ENCODE measurements at places on chromosomes 12 and 14.

GRCh38 chr12:113533842-113534375 is 62.2 kb upstream of the LHX5 start:
- DNase-seq, result no peak

- no peak for DNase-seq
Observed at GRCh38 chr12:12482150-12482761, 80.4 kb downstream of the DUSP16 start.

DNA sequence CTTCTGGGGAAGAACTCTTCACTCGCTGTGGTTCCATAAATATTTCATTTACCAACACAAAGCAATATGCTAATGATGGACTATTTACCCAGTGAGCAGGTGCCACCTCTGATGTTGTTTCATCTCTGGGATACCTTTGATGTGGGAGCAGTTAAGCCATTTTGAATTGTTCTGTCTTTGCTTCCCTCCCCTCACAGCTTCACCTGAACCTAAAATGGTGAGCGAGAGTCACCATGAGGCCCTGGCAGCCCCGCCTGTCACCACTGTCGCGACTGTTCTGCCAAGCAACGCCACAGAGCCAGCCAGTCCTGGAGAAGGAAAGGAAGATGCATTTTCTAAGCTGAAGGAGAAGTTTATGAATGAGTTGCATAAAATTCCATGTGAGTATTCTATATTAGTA is 352.7 kb downstream of the SYT1 start:
- DNase-seq, result no peak

- DNase-seq, result no peak
Observed at GRCh38 chr12:93836620-93837260, 159.6 kb downstream of the CRADD start.

- no peak for DNase-seq
Observed at GRCh38 chr14:32594766-32595165, 265.7 kb downstream of the AKAP6 start.

GRCh38 chr12:131219670-131220330 is 266.1 kb downstream of the ADGRD1 start:
- no peak for DNase-seq

- peak; percentile 21 for DNase-seq
Observed at GRCh38 chr12:29796823-29797263, 13.1 kb upstream of the TMTC1 start.
